Stimulated activated CD8-positive, alpha-beta memory T cell treated with anti-CD3 and anti-CD28 coated beads, Interleukin-2, amount 100 ng/mL, for 1 hour (primary cell): ENCODE measurements at places on chromosomes 11 and 22.

GRCh38 chr11:115459563-115459962 lies 44.7 kb downstream of the CADM1 start:
- no peak for DNase-seq

- no peak for DNase-seq
Observed at GRCh38 chr22:27740202-27740748, 61.3 kb downstream of the MN1 start.

DNA sequence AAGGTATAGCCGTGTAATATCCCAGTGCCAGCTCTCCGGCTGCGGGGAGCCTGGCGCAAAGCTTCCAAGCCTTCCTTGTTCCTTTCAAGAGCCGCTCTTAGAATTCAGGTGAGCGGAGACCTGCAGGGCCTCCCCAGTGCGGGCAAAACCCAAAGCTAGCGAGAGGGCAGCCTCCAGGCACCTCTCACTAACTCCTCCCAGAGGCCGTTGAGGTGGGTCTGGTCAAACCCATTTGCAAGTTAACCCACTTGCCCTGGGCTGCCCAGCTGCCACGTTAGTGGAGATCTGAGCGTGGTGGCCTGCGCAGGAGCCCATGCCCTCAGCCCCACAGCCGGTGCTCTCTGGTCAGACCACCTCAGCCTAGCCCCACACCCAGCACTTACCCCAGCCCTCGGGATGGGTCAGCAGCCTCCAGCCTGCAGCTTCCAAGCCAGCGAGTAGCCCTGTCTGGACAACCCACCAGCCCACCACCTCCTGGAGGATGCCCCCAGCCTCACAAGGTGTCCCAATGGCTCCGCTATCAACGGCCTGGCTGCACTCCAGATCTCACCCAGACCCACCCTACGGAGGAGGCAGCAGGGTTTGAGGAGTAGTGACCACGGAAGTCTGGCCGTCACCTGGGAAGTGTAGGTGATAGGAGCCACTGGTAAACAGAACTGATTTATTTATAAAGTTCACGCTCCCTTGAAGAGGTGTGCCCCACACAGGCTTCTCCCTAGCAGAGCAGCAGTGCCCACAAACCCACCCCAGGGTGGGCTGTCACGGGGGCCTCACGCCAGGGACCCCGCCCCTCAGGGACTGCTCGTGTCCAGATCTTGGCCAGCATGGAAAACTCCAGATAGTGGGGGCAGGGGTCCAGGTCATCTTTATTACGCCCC lies 2.3 kb downstream of the ASCL2 start:
- DNase-seq, result no peak

DNA sequence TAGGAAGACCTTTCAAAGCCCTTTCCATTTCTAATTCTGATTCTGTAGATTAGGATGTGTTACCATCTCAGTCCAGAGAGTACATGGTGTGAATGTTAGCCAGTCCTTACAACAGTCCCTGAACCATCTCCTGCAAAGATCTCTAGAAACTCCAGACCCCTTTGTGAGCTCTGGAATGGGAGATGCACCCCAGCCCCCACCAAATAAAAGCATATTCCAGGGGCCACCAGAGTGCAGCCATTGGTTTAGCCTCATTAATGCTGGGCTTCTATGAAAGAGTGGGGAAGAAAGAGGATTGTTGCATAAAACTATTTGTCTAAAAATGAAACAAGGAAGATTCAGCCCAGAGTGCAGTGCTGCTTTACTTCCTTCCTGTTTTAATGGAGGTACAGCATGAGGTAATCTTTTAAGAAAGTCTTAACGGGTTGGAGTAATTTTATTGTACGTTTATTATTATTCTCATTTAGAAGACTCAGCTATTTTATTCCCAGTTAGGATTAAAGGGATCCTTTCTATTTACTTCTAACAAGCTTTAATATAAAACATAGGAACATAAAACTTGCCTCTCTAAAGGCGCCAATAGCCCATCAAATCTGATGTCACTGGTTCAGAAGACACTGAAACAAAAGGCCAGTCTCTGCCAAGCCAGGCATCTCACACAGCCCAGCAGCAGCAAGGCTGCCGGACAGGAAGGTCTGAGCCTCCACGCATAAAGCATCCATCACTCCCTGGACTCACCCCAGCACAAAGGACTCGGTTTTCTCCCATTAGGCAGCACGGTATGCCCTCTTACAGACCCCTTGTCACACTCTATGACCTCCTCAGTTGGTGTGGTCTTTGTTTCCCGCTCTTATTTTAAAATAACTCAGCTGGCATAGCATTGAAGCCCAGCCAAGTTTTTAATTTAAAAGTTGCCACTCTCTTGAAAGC lies 203.9 kb upstream of the BLID start:
- DNase-seq, result no peak

- peak; percentile 35 for DNase-seq
Observed at GRCh38 chr22:40289991-40290459, 56.3 kb upstream of the ADSL start.

- DNase-seq, result no peak
Observed at GRCh38 chr11:1229471-1230120, 6.7 kb downstream of the MUC5B start.

- DNase-seq, result no peak
Observed at GRCh38 chr11:74471668-74472429, 4.5 kb upstream of the KCNE3 start.

DNA sequence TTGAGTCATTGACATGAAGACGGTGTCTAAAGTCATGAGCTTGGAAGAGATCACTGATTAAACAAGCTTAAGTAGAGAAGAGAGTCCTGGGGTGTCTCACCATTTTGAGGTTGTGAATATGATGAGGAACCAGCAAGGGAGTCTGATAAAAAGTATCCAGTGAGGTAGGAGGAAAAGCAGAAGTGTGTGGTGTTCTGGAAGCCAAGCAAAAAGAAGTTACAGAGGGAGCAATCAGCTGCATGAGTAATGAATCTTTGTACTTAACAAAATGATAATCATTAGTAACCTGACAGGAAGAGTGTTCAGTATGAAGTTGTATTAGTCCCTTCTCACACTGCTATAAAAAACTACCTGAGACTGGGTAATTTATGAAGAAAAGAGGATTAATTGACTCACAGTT lies 131.3 kb downstream of the C11orf87 start:
- DNase-seq, result no peak

GRCh38 chr11:10529279-10529678 lies 11.7 kb downstream of the RNF141 start:
- no peak for DNase-seq

DNA sequence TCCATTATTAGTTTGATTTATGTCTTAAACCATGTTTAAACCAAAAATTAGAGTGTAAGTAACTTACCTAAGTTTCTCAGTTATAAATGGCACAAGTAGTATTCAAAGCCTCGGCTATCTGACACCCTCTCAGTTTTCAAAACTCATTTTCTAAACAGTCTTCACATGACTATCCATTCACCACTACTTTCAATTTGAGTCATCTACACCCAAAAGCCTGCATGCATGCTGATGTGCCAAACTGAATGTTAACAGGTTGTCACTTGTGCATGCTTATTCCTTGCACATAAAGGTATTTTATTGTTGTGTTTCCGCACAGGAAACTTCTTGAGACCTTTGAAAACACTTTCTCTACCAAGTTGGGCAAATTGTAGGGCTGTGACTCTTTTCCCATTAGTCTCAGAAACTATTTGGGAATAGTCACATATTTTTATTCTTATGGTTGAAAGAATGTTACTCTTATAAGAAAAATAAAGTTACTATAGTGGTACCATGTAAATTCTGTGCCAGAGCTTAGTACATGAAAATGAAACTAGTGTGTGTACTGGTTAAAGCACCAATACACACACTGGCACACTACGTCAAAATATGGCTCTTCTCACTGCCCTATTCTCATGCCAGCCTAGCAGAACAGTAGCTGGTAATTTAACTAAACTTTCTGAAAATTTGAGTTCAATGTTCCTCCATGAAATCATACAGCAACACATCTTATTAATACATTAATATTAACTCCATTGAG lies 2.2 kb upstream of the OR51E2 start:
- DNase-seq, result no peak

- DNase-seq, result no peak
Observed at GRCh38 chr11:59766542-59767224, 11.5 kb downstream of the STX3 start.

DNA sequence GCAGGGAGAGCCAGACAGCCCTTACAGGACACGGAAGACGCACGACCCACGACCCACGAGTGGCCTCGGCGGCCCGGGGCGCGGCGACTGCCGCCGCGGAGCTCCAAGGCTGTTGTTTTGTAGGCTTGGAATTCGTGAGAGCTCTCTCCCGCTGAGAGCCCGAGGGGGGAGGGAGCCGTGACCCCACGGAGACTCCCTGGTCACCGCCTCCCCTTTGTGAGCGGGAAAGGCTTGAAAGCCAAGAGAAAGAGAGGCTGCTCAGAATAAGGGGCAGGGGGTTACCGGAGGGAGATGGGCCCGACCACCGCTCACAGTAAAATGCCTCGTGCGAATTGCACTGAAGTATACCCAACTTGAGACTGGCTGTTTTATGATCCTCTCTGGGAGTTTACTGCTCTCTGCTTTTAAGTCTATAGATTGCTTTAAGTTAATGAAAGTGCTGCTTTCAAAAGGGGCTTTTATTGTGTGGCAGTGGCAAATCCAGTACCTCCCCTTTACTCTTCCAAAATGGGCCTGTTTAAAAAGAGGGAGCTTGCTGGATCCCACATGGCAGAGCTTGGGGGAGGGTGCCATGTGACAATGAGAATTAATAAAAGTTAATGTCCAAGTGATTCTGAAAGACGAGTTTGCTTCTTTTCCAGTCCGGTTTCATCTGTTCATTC lies 2.9 kb downstream of the PKNOX2 start:
- no peak for DNase-seq

DNA sequence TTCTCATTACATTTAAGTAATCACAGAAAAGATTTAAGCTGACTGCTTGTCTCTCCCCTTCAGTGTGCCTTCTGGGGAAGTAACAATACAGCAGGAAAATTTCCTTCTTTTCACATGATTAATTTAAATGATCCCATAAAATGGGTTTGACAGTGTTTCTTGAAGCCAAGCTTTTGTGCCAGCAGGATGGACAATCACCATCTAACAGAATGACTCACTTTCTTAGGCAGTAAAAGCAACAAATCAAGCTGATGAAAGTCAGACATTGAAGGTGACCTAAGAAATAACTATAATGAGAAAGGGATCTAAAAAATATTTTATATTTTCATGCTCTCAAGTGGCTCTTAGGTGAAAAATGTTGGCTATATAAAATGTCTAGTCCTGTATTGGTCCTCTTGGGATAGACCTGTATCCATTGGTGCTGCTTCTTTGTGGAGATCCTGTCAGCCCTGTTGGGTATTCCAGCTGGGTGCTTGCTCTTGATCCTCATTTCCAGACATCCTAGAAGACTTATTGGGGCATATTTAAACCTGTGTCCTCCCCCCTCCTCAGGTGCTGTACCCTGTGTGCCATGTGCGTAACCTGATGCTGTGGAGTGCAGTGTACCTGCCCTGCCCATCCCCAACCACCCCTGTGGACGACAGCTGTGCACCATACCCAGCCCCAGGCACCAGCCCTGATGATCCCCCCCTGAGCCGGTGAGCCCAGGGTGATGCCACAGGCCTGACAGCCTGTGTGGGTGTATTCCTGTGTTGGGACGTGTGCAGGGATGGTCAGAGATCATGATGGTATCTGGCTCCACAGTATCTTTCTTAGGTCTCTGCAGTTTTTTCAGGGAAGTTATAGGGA lies 62.7 kb upstream of the HORMAD2 start:
- no peak for DNase-seq

DNA sequence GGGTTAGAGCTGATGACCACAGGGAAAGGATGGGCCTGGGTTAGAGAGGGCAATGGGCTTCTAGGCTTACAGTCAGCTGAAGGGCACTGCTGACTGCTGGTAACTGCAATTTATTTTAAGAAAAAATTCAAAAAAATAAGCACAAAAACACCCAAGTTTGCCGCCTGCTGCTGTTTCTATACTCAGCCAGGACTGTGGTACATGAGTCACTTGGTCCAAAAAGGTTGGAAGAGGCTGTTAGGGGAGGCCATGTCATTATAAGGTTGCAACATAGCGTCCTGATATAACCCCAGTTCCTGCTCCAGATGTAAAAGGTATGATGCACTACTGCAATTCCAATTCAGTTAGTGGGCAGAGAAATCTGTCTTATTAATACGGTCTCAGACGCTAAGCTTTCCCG lies 98.9 kb downstream of the ETS1 start:
- DNase-seq, result no peak

- peak; percentile 74 for DNase-seq
Observed at GRCh38 chr22:23849009-23850006, 8.4 kb upstream of the SLC2A11 start.

DNA sequence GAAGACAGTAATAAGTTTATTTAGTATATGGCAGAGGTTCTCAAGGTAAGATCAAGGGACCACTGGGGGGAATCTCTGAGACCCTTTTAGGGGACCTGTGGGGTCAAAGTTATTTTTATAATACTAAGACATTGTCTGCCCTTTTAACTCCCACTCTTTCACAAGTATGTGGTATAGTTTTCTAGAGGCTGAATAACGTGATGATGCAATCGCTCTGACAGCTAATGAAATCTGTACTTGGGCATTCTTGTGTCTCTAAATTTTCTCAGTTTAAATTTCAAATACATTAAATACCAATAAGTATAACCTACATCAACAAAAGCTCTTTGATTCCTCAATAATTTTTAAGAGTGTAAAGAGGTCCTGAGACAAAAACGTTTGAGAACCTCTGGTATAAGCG lies 147.9 kb downstream of the ATG16L2 start:
- no peak for DNase-seq
